ENCODE measurements at places on chromosomes 16 and 17.
A peak's percentile ranks its signal among the peaks of the same experiment; 100 is the strongest.

GRCh38 chr16:392450-393030 lies 4.5 kb upstream of the NME4 start:
- peak; percentile 79 for DNase-seq

DNA sequence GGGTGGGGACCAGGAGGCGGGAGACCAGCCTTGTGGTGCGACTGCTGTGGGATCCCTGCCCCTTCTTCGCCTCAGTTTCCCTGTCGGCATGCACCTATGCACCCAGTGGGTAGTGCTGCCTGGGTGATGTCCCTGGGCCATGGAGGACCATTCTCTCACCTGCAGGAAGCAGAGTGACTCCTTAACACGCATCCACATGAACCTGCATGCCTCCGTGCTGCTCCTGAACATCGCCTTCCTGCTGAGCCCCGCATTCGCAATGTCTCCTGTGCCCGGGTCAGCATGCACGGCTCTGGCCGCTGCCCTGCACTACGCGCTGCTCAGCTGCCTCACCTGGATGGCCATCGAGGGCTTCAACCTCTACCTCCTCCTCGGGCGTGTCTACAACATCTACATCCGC lies 25.2 kb downstream of the ADGRG5 start:
- no peak for DNase-seq

DNA sequence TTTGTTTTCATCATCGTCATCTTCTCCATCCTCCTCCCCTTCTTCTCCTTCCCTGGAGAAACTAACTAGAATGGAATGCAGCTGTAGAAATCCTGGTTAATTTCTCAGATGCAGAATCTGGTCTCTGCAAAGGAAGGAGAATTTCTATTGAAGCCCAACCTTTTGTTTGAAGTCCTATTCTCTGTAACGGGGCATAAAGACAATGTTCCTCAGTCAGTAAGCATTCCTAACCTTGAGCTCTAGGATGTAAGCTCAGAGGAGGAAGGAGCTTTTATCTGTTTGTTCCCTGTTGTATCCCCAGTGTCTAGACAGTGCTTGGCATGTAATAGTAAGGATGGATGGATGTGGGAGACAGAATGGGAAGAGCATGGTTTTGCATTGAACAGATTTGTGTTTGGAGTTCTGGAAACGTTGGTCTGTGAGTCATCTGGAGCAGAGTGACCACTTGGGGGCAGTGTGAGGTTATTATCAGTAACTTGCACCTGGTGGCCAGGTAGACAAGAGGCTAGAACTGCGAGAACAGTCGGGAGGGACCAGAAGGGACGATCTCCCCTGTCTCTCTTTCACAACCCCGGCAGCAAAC lies 363.7 kb downstream of the SNX29 start:
- no peak for DNase-seq

DNA sequence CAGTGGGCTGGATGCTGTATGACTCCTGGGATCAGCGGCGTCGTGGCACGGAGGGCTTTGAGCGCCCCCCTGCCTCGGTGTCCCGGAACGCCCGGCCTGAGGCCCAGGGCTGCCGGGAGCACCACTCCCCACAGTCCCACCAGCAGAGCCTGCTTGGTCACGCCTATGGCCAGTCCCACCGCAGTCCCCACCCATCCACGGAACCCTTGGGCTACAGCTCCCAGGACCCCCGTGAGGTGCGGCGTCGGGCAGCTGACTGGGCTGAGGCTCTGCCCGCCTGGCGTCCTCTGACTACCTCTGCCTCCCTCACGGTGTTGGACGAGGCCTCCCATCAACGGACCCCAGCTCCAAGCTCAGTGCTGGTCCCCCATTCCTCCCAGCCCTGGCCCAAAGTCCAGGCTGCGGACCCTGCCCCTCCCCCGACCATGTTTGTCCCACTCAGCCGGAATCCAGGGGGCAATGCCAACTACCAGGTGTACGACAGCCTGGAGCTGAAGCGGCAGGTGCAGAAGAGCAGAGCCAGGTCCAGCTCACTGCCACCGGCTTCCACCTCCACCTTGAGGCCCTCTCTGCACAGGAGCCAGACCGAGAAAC lies 1.6 kb downstream of the SPEM2 start:
- DNase-seq: no peak

DNA sequence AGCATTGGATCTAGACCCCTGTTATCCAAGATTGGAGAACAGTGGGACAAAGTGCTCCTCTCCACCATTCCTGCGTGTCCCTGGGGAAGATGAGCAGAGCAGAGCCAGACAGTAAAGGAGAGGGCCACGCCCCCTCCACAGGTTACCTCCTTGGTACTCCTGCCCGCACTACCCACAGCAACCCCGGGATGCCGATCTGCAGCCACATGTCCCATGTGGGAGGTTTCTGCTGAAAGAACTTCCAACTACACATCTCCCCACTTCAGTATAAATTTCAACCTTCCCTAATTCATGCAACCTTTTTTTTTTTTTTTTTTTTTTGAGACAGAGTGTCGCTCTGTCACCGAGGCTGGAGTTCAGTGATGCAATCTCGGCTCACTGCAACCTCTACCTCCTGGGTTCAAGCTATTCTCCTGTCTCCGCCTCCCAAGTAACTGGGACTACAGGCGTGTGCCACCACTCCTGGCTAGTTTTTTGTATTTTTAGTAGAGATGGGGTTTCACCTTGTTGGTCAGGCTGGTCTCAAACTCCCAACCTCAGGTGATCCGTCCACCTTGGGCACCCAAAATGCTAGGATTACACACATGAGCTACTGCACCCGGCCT lies 2.3 kb downstream of the RAB37 start:
- DNase-seq: no peak

GRCh38 chr16:4270595-4270994 lies 2.2 kb downstream of the TFAP4 start:
- DNase-seq: no peak

- peak; percentile 63 for DNase-seq
These were observed 6.6 kb downstream of the KCNAB3 start for GRCh38 chr17:7922845-7923628.

DNA sequence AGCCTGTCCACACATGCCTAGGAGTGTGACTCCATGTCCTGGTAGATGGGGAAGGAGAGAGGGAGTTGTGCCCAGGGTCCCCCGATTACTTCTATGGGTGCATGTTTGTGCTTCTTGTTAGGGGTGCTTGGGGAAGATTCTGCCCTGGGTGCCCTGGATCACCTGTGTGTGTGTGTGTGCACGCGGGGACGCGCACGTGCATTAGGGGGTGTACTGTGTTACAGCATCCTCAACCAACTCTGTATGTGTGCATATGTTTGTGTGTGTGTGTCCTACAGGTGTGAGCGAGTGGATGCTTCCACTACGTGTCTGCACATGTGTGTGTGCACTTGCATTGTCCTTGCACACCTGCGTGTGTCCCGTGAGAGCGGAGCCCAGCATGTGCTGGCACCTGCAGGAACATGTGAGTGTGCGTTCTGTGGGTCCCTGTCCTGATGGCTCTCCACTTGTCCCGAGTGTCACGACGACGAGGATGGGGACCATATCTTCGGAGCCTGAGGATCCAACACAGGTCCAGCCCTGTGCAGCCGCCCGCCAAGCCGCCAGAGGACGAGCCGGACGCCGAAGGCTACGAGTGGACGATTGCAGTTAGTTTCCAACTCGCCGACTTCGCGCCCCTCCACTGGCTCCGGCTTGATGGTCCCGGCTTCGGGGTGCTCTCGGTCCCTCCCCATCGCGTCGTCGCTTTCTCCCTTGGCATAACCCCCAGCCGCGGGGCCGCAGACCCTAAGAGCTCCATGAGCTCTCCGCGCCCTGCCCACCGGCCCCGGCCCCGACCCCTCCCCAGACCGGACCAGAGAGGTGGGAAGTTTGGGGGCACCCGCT lies 6.0 kb upstream of the TBC1D3B start:
- DNase-seq: no peak

- DNase-seq: no peak
These were observed 6.0 kb upstream of the CCL3 start for GRCh38 chr17:36095992-36096391.

DNA sequence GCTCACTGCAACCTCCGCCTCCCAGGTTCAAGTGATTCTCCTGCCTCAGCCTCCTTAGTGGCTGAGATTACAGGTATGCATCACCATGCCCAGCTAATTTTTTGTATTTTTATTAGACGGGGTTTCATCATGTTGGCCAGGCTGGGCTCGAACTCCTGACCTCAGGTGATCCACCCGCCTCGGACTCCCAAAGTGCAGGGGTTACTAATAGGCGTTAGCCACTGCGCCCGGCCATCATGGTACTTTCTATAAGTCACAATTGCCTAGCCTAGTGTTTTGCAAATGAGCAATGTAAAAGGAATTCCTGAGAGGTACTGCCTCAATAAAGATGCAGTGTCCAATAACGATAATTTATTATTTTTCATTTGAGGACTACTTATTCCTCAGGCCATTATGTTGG lies 13.9 kb upstream of the PSMC3IP start:
- DNase-seq: no peak

GRCh38 chr17:83062818-83063671 lies 16.4 kb upstream of the METRNL start:
- no peak for DNase-seq

DNA sequence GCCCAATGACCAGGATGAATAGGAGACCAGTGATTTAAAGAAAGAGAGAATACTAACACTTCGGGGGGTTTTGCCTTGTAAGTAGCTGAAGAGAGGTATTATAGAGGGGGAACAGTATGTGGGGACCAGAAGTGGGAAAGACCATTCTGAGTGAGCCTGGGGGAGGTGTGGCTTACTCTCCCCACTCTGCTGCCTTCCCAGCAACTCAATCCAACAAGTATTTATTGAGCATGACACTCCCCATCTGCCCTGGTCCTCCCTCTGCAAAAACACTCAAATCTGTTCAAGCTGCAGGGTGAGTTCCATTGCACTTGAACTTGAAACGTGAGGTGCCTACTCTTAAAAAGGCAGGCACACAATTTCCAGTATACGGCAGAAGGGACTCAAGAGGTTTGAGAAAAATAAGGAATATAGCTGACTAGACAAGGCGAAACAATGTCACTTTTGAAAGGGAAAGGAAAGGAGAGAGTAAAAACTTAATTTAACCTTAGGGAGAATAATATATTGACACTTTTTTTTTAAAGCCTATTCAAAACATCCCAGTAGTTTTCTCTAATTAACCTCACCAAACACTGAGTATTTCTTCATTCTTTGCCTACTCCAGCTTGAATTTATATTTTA lies 8.2 kb downstream of the FAM117A start:
- DNase-seq: no peak

- no peak for DNase-seq
These were observed 383.6 kb downstream of the KCNJ2 start for GRCh38 chr17:70552982-70553334.

GRCh38 chr17:42982266-42982665 lies 1.9 kb downstream of the RUNDC1 start:
- DNase-seq: no peak

DNA sequence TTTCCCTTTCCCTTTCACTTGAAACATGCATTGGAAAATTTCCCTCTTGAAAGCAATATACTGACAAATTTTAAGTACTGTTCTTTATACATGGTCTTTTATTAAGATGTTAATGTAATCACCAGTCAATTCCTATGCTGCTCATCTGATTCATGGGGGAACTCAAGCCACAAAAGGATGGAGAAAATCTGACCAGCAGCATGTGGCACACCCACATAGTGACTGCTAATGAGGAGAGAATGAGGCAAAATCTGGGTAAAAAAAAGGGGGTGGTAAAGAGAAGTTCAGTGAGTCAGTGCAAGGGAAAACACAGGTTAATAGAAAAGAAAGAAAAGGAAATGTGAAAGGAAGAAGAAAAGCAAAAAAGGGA lies 11.3 kb downstream of the RFFL start:
- DNase-seq: peak; percentile 68

DNA sequence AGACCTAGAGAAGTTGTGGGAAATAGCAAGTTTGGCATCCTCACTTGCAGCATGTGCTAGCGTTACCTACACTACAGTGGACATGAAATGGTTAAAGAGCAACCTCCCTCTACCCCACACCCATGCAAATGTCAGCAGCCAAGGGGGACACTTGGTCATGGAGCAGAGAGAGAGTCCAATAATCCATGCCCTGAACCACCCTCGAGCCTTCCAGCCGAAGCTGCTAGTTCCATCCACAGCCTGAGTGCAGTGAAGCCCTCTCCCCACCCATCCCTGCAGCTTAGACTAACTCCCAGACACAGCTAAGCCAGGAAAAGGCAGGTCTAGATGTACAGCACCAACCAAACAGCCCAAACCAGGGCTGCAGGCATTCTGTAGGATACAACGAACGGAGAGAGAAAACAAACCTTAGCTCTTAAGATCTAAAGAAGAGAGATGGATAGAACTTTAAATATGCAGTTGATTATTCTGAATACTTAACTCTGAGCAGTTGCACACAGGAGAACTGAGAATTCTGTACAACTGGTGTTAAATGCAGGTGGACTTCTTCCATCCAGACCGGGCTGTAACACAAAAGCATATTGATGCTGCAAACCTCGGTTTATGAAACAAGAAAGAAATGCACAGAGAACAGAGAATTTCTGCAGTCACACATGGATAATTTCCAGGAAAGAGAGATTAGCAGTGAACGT lies 93.8 kb downstream of the SALL1 start:
- DNase-seq: no peak

GRCh38 chr17:34368196-34368945 lies 5.3 kb upstream of the CCL1 start:
- DNase-seq: peak; percentile 86

- no peak for DNase-seq
These were observed 64.5 kb upstream of the CIBAR2 start for GRCh38 chr16:85176541-85177447.

DNA sequence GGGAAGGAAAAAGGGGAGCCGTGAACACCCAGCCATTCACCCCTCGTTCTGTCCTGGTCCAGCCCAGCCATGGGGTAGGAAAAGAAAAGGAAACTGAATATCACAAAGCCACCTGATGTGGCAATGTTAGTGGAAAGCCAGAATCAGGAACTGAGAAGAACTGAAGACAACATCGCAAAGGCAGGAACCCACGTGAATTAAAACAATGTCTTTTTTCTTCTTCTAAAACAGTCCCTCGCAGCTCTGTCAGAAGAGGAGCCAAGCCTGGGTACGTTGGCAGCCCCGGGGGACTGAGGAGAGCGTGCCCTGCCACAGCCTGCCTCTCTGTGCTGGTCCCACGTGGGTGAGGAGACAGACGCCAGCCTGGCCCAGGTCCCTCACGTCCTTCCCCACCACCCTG lies 55.0 kb downstream of the ZNF423 start:
- peak; percentile 22 for DNase-seq

DNA sequence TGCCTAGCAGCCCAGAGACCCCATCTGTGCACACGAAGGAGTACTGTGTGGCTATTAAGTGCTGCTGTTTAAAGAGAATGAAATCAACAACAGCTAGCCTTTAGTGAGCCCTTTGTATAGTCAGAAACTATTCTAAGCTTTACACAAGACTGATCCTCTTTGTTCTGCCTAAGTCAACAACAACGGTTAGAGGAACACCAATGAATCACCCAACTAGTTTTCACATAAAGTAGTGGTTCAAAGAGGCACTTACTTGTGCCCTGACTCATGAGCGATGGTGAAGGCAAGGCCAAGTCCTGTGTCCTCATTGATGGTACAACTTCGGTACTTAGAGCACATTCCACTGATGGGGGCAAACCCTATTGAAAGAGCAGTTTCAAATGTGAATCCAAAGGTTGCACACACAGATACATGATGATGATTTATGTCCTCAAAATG lies 75.8 kb downstream of the ADAMTS18 start:
- no peak for DNase-seq

- no peak for DNase-seq
These were observed 8.8 kb upstream of the ROGDI start for GRCh38 chr16:4811242-4811641.

GRCh38 chr17:42530952-42531454 lies 5.0 kb upstream of the NAGLU start:
- DNase-seq: no peak

GRCh38 chr16:11392041-11392581 lies 46.9 kb downstream of the RMI2 start:
- no peak for DNase-seq
